Stimulated activated CD4-positive, alpha-beta T cell treated with anti-CD3 and anti-CD28 coated beads, Interleukin-1b, Interleukin-23, amount 100 ng/mL, for 4 hours (primary cell): ENCODE measurements at places on chromosomes 12 and 14.
A peak's percentile ranks its signal among the peaks of the same experiment; 100 is the strongest.

DNA sequence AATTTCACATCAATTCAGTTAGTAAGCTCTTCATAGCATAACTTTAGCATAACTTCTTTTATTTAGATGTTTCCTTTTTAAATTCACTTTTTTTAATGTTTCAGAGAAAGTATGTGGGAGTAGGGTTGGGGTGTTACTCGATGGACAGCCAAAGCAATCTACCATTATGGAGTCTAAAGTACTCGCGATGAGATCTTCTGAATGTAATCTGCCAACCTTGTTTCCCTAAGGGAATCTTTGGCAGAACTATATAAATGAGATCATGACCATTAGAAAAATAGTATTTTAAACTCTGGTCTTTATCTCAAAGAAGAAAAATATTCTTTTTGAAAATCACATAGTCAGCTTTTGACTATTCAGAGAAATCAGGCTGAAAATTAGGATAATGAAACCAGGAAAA is 103.9 kb downstream of the BBS10 start:
- DNase-seq: no peak

- no peak for DNase-seq
These were observed 8.0 kb upstream of the OR5AU1 start for GRCh38 chr14:21163871-21164291.

- DNase-seq: no peak
These were observed 22.4 kb downstream of the ARG2 start for GRCh38 chr14:67641902-67642749.

DNA sequence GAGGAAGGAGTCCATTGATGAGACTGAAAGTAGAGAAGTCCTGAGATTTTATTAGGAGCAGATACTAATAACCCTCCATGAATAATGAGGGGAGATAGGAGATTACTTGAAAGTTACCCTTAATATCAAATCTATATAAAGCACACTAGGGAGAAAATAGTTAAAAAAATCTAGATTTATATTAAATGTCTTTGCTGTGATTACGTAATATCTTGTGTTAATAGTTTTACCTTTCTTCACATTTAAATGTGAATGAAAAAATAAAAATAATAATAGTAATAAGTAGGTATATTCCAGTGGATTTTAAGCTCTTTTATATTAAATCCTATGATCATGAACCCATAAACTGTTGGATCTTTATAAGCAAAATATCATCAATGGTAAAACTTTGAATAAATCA is 267.3 kb upstream of the SYT10 start:
- DNase-seq: no peak

DNA sequence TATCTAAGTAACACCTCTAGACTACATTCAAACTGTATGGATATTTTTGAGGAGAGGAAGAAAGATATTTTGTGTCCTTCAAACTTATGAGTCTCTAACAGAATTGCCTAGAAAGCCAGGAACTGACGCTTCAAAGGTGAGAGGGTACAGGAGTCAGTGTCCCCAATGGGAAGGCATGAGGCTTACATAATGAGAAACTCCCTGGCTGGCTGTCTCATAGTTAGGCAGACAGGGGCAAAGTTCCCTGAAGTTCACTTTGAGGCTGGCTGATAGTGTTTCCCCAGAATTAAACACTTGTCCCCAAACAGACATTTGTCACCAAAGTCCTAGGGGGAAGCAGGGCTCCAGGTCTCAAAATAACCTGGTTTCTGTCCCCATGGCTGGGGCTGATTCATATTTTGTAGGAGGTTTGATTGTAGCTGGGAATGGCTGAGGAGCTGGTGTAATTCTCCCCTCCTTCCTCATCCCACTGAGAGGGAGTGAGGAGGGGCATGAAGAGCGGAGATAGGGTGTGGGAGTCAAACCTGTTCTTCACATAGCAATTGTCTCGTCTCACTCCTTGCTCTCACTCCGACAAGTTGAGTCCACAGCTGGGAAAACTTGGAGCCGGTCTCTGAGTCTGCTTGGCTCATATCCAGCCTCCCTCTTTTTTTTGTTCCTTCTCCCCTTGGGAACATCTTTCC is 56.4 kb upstream of the CISTR start:
- no peak for DNase-seq

GRCh38 chr12:98816720-98817119 is 171.6 kb downstream of the APAF1 start:
- no peak for DNase-seq

DNA sequence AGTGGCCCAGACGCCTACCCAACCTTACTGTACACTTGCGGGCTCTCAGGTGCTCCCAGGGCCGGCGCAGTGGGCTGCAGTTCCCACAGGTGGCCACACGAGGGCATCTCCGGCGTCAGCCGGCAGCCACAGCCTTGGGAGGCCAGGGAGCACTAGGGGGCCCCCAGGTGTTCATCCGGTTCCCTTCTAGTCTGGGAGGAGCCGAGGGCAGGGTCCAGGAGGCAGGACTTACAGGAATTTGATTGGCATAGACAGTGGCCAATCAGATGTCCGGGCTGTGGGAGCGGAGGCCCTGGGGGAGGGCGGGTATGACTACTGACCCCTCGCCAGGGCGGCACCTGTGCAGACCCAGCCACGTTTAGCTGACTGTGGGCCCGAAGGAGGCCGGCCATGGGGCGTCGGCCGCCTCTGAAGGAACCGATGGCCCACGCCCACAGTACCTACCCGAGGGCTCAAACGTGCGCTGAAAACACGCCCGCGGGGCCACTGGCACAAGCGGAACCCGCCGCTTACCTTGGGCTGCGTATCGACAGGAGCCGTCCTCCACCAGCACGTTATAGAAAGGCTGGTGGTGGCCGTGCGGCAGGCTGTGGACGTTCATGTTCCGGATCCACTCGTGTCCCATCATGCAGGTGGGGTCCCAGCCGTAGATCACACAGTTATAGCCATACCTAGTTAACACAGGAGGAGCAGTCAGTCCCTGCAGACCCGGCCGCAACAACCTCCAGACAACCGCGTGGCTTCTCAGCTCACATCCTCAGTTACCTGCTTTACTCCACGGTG is 34.8 kb downstream of the FBXO21 start:
- peak; percentile 65 for DNase-seq

DNA sequence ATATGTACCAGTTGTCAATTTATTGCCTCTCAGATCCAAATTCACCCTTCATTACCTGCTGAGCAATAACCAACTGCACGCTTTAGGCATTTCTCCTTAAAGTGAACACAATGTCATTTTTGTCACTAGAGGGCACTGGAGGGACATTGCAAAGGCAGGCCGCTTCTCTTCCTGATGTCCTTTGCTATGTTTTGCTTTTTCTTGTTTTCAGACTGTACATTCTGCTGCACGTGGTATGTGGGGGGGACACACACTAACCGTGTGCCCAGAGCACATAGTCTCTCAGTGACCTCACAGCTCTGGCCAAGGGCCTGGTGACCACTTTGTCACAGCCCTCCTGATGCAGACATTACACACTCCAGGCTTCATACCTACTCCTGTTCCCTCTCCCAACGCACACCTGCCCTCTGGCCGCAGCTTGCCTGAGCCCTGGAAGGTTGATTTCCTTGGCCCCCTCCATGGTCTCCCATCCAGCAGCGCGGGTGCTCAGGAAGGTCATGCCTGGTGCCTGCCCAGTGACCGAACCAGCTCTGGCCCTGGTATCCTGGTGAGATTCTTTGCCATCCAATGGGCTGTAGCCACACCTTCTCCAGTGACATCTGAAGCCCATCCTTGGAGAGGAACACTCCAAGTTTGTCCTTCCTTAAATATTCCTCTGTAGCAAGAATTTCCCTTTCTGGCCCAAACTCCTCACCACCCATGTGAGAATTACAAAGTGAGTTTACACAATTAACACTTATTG is 39.9 kb downstream of the MYO1H start:
- no peak for DNase-seq
